Activated T-cell treated with anti-CD3 and anti-CD28 coated beads for 4 hours (primary cell): ENCODE measurements at places on chromosomes 2 and 18.

GRCh38 chr2:230492107-230492506 lies 76.1 kb downstream of the SP100 start:
- DNase-seq, result no peak

- no peak for DNase-seq
Observed at GRCh38 chr2:105454801-105455485, 56.1 kb upstream of the FHL2 start.

GRCh38 chr2:49928551-49928950 lies 774.2 kb upstream of the FSHR start:
- no peak for DNase-seq

- DNase-seq, result no peak
Observed at GRCh38 chr2:166148500-166149400, 20.9 kb upstream of the SCN1A start.

DNA sequence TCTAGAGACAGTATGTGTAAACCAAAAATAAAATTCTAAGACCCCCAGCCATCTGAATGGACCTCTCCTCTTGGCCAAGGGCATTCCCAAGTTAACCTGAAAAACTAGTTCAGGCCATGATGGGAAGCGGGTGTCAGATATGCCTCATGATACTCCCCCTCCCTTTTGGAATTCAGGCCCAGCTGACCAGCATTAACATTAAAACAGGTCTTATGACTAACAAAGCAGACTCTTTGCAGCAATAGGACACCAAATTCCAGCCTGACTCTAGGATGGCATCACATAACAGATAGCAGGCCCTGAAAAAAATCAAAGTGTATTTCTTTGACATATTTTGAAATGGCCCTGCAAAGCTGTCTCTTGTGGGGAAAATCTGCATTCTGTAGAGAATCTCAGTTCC lies 73.3 kb upstream of the L3MBTL4 start:
- no peak for DNase-seq

DNA sequence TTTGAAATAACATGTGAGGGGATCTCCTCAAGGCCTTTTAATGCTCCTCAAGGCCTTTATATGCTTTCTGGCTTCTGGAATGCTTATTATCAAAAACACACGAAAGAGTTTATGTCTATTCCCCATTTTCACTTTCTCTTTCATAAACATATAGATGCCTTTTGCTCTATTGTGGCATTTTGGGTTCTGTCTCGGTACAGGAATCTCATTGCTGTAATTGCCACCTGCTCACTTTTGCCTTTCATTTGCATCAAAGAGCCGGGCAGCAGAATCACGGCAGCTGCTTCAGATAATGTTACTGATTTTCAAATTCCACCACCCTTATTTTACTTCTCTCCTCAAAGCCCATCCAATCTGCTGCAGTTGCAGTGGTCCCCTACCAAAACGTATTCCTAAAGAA lies 54.8 kb upstream of the LPIN2 start:
- no peak for DNase-seq

DNA sequence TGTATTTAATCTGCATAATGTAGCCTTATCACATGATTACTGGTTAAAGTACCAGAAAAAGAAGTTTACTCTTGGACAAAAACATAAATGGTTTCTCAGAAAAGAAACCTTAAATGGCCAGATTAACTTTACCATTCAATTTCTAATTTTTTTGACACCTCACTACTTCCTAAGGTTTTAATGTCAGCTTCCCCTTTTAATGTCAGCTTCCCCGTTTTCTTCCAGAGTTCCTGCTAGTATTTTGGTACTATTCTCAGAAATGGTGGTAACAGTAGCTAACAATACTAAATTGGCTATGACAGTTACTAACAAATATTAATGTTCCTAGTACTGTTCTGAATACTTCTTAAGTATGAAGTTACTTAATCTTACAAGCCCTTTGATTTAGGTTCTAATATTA lies 22.4 kb upstream of the SLC8A1 start:
- no peak for DNase-seq

- DNase-seq, result no peak
Observed at GRCh38 chr18:26706911-26707351, 158.6 kb downstream of the AQP4 start.
